ENCODE measurements at places on chromosomes 1 and 21. TPM values are rescaled to one million over a fixed set of nuclear protein-coding genes. Genes with fewer than 3 reads are reported as not detected.

DNA sequence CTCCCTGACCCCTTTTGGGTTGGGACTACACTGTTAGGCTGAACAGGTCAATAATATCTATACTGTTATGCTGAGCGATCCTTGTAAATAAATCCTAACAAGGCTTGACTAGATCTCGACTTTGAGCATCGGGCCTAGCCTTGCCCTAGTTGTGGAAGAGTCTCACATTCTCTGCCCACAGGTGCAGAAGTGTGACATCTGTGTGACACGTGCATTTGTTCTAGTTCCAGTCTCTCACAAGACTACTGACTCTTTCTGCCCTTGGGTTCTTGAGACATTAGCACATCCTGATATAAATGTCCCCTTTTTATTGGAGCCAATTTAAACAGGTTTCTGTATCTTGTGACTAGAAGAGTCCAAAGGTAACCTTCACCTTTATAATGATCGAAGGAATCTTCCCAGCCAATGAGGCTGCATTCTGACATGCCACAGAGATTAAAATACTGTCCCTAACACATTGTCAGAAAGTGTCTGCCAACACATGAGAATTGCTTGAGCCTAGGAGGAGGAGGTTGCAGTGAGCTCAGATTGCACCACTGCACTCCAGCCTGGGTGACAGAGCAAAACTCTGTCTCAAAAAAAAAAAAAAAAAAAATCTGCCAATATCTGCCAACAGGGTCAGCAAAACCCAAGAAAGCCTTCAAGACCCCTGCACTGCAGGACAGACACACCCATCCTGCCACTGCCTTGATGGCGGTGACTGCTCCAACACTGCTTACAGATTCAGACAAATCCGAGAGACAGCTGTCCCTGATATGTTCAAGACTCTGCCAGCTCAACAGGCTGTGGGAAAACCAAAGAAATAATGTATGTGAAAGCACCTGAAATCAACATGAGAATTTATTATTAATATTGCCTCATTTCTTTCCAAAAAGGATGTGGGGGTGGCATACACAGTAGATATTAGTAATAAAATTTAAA is 56.5 kb upstream of the PSEN2 start:
- no peaks in the 10 kb centered on the region for H3K27me3 ChIP-seq
- DNase-seq: no peak
- no peak overlapping the region for H3K4me3 ChIP-seq
- peak overlapping the region; percentile 81 for H3K27ac ChIP-seq
- peaks cover 30% of the 10 kb centered on the region for H3K4me1 ChIP-seq

- peaks cover 62% of the 10 kb centered on the region for H3K36me3 ChIP-seq
- no peak overlapping the region for H3K4me3 ChIP-seq
- no peak for DNase-seq
- no peaks in the 10 kb centered on the region for H3K27me3 ChIP-seq
Observed at GRCh38 chr1:6627841-6628545, 3.3 kb downstream of the THAP3 start.

Gene CCDC17
- total RNA-seq: 1.2 TPM

- H3K4me1 ChIP-seq: no peaks in the 10 kb centered on the region
- H3K4me3 ChIP-seq: no peak overlapping the region
- no peaks in the 10 kb centered on the region for H3K27me3 ChIP-seq
- H3K27ac ChIP-seq: no peak overlapping the region
- H3K36me3 ChIP-seq: peaks cover 8% of the 10 kb centered on the region
Observed at GRCh38 chr21:41885341-41886024, 6.3 kb upstream of the PRDM15 start.

DNA sequence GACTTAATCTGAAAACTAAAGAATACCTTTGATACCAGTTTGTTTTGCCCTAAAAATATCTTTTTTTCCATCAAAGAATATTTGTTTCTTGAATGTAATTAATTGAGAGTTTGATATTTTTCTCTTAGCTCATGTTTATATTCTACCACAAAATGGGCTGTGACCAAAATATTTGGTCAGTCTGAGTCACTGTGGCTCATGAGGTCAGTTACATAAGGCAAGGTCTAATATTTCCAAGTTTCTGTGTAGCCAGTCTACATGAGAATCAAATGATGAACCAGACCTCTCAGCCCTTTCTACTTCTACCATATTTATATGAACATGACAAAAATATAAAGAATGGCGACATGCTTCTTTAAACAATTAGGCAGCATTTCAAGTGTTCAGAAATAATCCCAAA is 83.0 kb upstream of the IVNS1ABP start:
- peak overlapping the region; percentile 34 for H3K27ac ChIP-seq
- no peaks in the 10 kb centered on the region for H3K4me1 ChIP-seq

DNA sequence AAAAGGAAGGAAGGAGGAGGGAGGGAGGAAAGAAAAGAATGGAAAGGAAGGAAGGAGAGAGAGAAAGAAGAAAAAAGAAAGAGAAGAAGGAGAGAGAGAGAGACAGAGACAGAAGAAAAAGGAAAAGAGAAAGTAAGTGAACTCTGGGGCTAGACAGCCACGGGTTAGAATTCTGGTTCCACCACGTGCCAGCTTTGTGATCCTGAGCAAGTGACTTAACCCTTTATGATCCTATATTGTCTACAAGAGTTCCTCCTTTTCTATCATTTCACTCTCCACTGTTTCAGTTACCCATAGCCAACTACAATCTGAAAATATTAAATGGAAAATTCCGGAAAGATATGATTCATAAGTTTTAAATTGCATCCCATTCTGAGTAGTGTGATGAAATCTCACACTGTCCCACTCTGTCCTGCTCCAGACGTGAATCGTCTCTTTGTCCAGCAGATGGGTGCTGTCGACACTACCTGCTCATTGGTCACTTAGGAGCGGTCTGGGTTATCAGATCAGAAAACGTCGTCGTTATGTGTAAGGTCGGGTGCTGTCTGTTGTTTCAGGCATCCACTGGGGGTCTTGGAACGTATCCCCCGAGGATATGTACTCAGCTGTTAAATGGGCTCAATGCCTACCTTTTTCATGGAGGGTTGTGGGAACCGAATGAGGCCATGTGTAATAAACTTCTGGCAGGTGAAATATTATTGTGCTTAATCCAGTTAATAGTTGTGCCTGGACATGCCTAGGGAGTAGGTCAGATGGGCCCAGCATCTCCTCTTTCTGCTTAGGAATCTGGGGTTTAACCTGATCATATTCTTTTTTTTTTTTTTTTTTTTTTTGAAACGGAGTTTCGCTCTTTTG is 19.1 kb downstream of the TMEM51 start:
- no peaks in the 10 kb centered on the region for H3K27me3 ChIP-seq
- no peaks in the 10 kb centered on the region for H3K36me3 ChIP-seq
- peaks cover 15% of the 10 kb centered on the region for H3K4me1 ChIP-seq
- no peak overlapping the region for H3K4me3 ChIP-seq
- no peak for DNase-seq

Measured in left ventricle myocardium inferior (tissue), 1 donor.